ENCODE measurements at places on chromosomes 4 and X. TPM values are rescaled to one million over a fixed set of nuclear protein-coding genes. Genes with fewer than 3 reads are reported as not detected.

GRCh38 chr4:5887011-5887360, 5.9 kb downstream of the CRMP1 start:
- DNase-seq: no peak

DNA sequence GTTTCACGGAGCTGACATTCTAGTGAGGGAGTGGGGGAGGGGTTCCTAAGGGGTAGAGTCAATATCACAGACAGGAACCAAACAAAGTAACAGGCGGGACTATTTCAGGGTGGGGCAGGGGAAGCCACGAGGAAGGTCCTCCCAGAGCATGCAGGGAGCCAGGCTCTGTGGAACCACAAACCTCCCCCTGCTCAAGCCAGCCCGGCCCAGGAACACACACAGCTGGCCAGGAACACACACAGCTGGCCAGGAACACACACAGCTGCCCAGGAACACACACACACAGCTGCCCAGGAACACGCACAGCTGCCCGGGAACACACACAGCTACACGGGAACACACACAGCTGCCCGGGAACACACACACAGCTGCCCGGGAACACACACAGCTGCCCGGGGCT, 24.8 kb downstream of the EVC2 start:
- no peak for DNase-seq

DNA sequence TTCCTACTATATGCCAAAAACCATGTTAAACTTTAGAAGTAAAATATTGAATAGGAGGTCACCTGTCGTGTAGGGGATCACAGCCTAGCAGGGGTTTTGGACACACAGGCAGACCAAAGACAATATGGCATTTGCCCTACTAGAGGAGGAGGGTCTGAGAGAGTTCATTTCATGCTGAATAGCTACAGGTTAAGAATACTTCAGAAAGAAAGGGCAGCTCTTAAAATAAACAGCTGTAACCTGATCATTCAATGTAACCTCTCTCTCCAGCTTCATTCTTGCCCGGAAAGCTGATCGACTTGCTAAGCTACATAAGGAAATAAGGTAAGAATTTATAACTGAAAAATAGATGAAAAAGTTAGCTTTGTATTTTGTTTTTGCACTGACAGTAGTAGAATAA, 79.9 kb downstream of the MAOA start:
- DNase-seq: no peak

- no peak for DNase-seq
These were observed 62.0 kb downstream of the SLAIN2 start for GRCh38 chr4:48403358-48403757.

The PRSS12 gene
- total RNA-seq: 34.7 TPM

The VCX gene
- not detected for total RNA-seq

DNA sequence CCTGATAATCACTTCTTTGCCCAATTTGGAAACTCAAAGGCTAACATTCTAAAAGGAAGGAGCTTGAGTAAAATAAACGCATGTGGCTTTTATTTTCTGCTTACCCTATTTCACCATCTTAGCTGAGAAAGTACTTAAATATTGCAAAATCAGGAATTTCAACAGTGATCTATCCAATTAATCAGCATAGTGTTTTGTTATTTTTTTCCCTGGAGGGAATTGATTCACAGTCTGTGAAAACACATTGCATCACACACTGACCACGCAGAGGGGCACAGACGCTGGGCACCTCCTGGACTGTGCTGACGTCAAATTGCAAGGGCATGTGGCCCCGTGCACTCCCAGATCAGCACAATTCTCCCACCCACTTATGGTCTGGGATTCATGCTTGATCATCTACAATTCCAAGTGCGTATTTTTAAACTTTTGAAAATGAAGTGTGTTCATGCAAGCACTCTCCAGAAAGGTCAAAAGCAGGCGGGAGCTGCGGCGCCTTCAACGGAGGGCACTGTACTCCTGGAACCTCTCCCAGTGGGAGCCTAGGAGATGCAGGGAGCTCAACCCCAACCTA, 320.6 kb upstream of the PPARGC1A start:
- no peak for DNase-seq

- no peak for DNase-seq
These were observed 3.9 kb upstream of the KLHL8 start for GRCh38 chr4:87224141-87224923.

The MAML3 gene
- 6.7 TPM for total RNA-seq

GRCh38 chr4:167424341-167425256, 190.3 kb upstream of the SPOCK3 start:
- DNase-seq: no peak

The BCLAF3 gene
- 25.6 TPM for total RNA-seq

The UPF3B gene
- total RNA-seq: 3.7 TPM

DNA sequence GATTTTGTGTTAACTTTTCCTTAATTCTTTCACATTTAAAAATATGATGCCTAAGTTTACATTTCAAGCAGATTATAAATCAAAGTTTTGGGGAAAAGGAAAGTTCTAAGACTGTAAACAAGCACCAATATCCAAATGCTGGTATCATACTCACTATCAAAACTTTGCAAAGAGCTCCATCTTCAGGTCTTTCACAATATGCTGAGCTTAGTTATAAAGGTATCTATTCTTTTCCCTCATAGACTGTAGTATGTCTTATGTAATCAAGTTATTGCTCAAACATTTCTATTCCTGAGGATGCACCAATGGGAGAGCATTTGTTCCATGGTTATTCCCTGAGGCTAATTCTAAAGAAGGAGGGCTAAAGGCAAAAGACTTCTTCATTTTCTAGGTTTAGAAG, 207.9 kb upstream of the FAM241A start:
- no peak for DNase-seq

DNA sequence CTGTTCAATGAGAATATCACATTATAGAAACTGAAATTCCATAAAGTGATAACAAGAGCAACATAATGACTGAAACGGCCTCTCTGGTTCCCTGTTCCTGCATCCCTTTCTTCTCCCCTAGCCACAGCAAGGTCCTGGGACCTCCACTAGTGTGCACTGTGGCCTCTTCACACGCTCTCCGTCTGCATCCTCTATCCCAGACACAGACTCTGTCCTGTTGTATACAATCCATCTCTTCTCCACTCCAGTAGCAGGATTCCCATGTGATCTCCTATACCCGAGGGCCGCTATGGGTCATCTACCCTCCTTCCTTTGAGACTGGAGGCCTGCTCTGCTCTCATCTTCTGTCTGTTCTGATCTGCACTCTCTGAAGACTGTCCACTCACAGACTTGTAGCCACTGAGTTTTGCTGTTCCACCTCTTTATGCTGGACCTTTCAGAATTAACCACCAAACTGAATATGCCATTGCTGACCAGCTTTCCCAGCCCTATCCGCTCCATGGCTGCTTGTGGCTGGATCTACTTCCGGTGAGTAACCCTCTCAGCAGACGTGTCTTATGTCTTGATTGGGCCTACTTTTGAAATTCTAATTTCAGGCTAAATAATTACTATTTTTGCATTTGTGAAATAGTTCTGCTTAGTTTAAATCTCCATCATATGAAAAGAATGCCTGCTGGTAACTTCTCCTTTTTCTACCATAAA, 105.1 kb upstream of the NAP1L5 start:
- no peak for DNase-seq

DNA sequence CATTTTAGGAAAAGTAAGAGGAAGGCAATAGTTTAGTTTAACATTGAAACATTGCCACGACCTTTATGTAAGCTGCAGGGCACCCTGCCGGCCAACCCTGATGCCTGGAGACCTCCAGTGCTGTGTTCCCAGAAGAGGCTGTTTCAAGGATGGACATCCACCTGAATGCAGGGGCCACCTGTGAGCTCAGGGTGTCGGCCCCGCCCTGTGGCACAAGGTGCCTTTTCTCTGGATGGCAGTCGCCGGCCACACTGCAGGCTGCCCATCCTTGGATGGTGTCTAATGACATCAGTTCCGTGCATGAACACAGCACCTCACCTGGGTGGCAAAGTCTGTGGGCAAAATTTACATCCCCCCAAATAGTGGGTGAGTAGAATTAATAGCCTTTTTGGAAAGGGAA, 180.0 kb downstream of the AFAP1 start:
- no peak for DNase-seq

DNA sequence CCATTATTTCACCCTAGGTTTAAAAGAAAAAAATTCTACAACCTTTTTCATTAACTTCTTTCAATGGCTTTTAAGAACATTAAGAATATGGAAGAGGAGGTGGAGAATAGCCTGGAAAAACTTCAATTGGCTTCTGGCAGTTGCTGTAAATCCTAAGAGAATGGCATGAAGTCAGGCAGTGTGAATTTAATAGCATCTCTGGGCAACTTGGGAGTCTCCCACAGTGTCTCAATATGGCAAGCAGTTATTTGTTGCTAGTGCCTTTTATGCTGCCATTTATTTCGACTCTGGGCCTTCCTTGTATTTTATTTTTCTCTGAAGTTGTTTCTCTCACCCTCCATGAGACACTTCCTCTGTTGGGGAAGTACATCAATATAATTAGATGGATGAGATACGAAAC, 322.1 kb downstream of the CBLL2 start:
- DNase-seq: no peak

DNA sequence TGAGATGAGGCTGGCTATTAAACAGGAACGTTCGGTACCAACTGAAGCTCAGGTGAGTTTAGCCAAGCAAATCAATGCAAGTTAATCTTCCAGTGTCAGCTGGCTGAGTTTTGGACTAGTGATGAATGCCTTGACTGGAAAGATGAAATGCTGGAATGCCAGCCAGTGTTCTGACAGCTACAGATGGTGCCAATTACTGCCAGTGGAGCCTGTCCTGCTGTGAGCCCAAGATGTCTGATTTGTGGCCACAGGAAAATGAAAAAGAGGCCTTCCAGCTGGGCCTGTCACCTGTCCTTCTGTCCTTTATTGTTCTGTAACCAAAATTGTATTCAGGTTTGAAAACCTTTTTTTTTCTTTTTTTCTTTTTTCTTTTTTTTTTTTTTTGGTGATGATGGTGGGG, 223.1 kb downstream of the AFF2 start:
- no peak for DNase-seq
